CD8-positive, alpha-beta memory T cell (primary cell): ENCODE measurements at places on chromosomes 12 and 14.

- DNase-seq, result no peak
Observed at GRCh38 chr14:88998027-88998426, 173.6 kb downstream of the TTC8 start.

- no peak for DNase-seq
Observed at GRCh38 chr12:114683709-114684097, 272 bp downstream of the TBX3 start.

DNA sequence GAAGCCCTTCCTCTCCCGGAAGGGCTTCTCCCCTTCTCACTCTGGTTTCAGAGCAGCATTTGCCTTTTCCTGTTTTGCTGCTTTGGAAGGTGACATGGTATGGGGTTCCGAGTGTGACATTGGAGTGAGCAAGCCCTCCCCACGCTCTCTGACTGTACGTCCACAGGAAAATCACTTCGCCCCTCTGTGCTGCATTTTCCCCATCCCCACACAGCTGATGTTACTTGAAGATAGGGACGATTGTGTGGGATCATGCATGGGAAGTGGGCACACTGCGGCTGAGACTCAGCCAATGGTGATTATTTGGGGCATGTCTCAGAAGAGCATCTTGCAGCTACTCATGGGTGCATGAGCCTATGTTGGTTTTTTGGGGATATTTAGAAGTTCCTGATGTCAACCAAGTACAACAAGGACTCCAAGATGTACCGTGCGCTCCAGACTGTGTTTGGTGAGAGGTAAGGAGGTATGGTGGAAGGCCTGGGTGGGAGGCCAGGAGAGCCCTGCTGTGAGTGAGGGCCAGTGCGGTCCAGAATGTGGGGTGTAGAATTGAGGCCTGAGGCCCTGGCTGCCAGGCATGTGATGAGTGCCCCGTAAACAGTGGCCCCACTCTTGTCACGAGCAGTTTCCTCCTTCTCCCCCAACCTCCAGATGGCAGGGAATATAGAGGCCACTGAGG is 15.1 kb downstream of the CYP46A1 start:
- no peak for DNase-seq

- DNase-seq, result no peak
Observed at GRCh38 chr14:38405851-38406635, 150.2 kb upstream of the CLEC14A start.

GRCh38 chr12:6393109-6393508 is 9.1 kb downstream of the LTBR start:
- no peak for DNase-seq

GRCh38 chr12:69062621-69063237 is 129.8 kb upstream of the CPM start:
- DNase-seq, result no peak

GRCh38 chr12:13443498-13443897 is 247.0 kb downstream of the EMP1 start:
- no peak for DNase-seq

GRCh38 chr12:111405859-111406473 is at the start of gene SH2B3:
Gene SH2B3 (plus strand): TSS chr12:111405923. CDS start chr12:111418146, 12,223 bp downstream.
- DNase-seq, result peak; percentile 88

- DNase-seq, result peak; percentile 6
Observed at GRCh38 chr12:132711080-132711843, 620 bp downstream of the PGAM5 start.

DNA sequence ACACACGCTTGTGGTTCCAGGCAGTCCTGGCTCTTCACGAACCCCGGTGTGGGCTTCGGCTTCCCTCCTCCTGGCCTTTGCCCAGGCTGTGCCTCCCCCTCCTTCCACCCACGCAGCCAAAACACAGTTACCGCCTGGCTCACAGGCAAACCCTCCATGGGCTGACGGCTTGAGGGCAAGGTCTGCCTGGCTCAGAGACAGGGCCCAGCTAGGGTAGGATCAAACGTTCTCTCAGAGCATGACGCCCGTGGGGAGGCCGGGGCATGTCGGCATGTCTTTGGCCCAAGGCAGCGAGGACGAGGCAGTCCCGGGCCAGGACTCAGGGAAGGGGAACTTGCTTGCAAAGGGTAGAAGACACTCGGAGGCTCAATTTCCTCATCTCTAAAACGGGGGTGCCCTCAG is 2.1 kb downstream of the SLC25A47 start:
- DNase-seq, result no peak

DNA sequence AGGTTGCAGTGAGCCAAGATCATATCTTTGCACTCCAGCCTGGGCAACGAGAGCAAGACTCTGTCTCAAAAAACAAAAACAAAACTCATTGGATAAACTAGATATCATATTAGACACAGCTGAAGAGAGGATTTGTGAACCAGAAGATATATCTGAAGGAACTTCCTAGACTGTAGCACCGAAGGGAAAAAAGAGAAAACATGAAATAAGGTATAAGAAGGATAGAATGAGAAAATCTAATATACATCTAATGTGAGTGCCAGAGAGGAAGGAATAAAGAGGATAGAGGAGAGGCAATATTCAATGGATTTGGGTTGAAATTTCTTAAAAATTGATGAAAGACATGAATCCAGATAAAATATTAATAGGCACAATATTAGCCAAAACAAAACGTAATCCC is 22.5 kb downstream of the TMPRSS12 start:
- DNase-seq, result no peak

GRCh38 chr12:50276912-50277671 is 6.2 kb downstream of the LIMA1 start:
- DNase-seq, result no peak

DNA sequence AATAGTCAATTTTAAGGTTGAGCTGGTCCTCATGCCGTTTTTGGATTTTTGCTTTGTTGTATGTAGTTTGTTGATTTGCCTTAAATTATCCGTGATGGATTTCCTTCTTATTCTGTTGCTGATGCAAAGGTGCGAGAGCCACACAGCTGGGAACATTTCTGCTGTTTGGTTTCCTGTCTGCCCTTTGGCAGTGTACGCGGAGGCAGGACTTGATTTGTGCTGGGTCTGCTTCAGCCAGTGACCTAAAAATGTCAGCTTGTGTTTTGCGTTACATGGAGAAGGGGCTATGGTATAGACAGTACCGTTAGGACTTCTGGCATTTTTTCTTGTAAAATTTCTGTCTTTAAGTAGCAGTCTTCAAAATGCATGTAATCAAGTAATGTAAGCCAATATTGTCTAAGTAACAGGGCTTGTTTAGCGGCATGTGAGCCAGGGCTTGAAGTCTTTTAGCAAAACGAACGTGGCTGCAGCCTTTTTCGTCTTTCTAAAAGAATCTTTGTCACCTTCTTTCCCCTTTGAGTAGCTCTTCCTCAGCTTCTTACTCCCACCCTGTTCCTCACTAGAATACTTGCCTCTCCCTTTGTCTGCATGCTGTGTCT is 18.2 kb upstream of the RD3L start:
- no peak for DNase-seq

- no peak for DNase-seq
Observed at GRCh38 chr14:95493503-95493902, 22.9 kb downstream of the SYNE3 start.
